ENCODE measurements at places on chromosomes 6 and 20. TPM values are rescaled to one million over a fixed set of nuclear protein-coding genes. Genes with fewer than 3 reads are reported as not detected.
A peak's percentile ranks its signal among the peaks of the same experiment; 100 is the strongest.

DNA sequence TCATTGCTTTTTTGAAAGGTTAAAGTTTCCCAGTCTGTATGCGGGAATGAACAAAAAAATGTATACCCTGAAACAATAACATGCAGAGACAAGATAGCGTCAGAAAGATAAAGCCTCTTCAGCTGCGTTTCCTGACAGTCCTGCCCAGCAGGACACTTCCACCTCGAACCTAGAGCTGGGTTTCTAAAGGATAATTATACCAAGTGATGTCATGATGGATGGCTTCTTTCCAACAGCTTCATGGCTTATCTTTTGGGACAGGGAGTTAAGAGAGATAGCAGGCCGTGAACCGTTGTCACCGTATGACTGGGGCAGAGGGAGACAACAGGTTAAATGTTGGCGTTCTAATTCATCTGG is 267.6 kb upstream of the SGK1 start:
- no peak overlapping the region for H3K4me3 ChIP-seq
- no peaks in the 10 kb centered on the region for H3K36me3 ChIP-seq

The CNPY3 gene
- total RNA-seq = 56.0 TPM

GRCh38 chr6:161745594-161746141 is 471.8 kb upstream of the AGPAT4 start:
- H3K36me3 ChIP-seq = no peaks in the 10 kb centered on the region
- H3K27ac ChIP-seq = no peak overlapping the region
- no peak overlapping the region for H3K4me3 ChIP-seq
- no peak for DNase-seq

- H3K36me3 ChIP-seq = peaks cover 17% of the 10 kb centered on the region
- no peak for DNase-seq
- no peaks in the 10 kb centered on the region for H3K27me3 ChIP-seq
- H3K4me3 ChIP-seq = no peak overlapping the region
Measured at GRCh38 chr6:132445201-132445951, 44.1 kb upstream of the MOXD1 start.

DNA sequence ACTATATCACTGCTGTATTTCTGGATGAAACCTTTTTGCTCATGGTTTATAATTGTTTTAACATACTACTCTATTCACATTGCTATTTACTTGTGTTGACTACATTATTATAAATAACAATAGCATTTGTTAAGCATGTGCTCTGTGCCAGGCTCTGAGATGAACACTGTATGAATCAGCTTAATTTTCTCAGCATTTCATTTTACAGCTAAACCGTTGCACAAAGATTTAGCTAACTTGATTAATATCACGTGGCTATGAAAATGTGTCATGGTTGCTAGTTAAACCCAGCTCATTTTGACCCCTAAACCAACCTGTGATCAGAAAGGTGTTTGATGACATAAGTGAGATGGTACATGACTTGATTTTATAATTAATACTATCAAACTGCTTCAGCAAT is 77.5 kb downstream of the NCOA7 start:
- H3K4me3 ChIP-seq = no peak overlapping the region
- H3K27ac ChIP-seq = no peak overlapping the region
- no peaks in the 10 kb centered on the region for H3K36me3 ChIP-seq
- H3K27me3 ChIP-seq = no peaks in the 10 kb centered on the region
- DNase-seq = no peak

- no peaks in the 10 kb centered on the region for H3K27me3 ChIP-seq
- peaks cover 2% of the 10 kb centered on the region for H3K4me1 ChIP-seq
- H3K27ac ChIP-seq = no peak overlapping the region
- DNase-seq = no peak
- H3K4me3 ChIP-seq = no peak overlapping the region
Measured at GRCh38 chr6:107822176-107823046, 1.7 kb downstream of the SCML4 start.

GRCh38 chr6:6516666-6517458 is 71.7 kb upstream of the LY86 start:
- no peak for DNase-seq
- no peak overlapping the region for H3K27ac ChIP-seq
- no peaks in the 10 kb centered on the region for H3K36me3 ChIP-seq
- H3K27me3 ChIP-seq = no peaks in the 10 kb centered on the region
- H3K4me1 ChIP-seq = peaks cover 2% of the 10 kb centered on the region
- H3K4me3 ChIP-seq = no peak overlapping the region

GRCh38 chr6:30705620-30706019 is 11.5 kb downstream of the MDC1 start:
- H3K4me3 ChIP-seq = no peak overlapping the region
- no peak for DNase-seq
- no peak overlapping the region for H3K27ac ChIP-seq
- no peaks in the 10 kb centered on the region for H3K4me1 ChIP-seq

DNA sequence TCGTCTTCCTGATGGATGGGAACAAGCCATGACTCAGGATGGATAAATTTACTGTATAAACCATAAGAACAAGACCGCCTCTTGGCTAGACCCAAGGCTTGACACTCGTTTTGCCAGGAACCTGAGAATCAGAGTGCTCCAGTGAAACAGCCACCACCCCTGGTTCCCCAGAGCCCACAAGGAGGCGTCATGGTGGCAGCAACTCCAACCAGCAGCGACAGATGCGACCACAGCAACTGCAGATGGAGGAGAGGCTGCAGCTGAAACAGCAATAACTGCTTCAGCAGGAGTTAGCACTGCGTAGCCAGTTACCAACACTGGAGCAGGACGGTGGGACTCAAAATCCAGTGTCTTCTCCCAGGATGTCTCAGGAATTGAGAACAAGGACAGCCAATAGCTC is 100.9 kb upstream of the SAMD5 start:
- no peaks in the 10 kb centered on the region for H3K27me3 ChIP-seq
- no peak overlapping the region for H3K4me3 ChIP-seq
- H3K4me1 ChIP-seq = no peaks in the 10 kb centered on the region
- H3K27ac ChIP-seq = no peak overlapping the region

DNA sequence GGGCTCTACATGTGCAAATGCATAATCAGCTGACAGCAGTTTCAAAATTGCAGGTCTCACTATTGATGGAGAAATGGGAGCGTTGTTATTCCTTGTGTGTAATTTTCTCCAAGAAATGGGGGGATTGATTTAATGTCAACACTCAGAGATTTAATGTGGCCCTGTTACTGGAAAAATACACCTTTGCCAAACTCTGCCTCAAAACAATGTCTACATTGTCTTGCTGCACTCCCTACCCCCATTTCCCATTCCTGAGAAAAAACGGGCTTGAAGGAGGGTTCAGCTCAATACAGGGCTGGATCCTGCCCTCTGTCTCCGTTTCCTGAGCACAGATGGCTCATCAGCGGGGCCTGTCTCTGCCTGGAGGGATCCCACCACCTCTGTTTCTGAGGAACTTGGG is 18.4 kb downstream of the EDN3 start:
- no peaks in the 10 kb centered on the region for H3K4me1 ChIP-seq
- DNase-seq = no peak
- no peak overlapping the region for H3K27ac ChIP-seq
- no peak overlapping the region for H3K4me3 ChIP-seq
- no peaks in the 10 kb centered on the region for H3K36me3 ChIP-seq
- H3K27me3 ChIP-seq = no peaks in the 10 kb centered on the region

DNA sequence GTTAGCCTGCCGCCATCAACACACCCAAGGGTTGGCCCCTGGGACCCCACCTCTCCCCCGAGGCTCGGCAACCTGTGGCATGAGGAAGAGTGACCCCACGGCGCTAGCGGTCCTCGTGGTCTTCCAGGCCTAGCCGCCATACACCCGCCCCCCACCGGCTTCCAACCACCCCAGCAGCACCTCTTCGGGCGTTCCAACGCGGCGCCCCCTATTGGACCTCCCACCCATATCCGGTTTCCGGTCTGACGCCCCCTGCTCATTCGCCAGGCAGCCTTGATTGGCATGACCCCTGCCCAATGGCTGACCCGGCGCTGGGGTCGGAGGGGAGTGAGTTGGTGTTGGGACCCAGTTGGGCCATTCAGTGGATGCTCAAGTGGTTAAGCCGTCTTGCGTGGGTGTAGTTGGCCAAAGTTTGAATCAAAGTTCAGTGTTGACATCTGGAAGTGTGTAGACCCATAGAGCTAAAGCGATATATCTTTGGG is at the start of gene GNAS-AS1:
Gene GNAS-AS1, minus strand, starts transcription at position 210 of the 482 bp plus-strand sequence.
- no peak within 1 kb of the TSS for H3K27ac ChIP-seq
- H3K36me3 ChIP-seq = peaks cover 39% of the 10 kb centered on the region
- H3K4me1 ChIP-seq = peaks cover 2% of the 10 kb centered on the region
- DNase-seq = peak; percentile 93
- peak within 1 kb of the TSS; percentile 94 for H3K4me3 ChIP-seq
- H3K27me3 ChIP-seq = peaks cover 26% of the 10 kb centered on the region

DNA sequence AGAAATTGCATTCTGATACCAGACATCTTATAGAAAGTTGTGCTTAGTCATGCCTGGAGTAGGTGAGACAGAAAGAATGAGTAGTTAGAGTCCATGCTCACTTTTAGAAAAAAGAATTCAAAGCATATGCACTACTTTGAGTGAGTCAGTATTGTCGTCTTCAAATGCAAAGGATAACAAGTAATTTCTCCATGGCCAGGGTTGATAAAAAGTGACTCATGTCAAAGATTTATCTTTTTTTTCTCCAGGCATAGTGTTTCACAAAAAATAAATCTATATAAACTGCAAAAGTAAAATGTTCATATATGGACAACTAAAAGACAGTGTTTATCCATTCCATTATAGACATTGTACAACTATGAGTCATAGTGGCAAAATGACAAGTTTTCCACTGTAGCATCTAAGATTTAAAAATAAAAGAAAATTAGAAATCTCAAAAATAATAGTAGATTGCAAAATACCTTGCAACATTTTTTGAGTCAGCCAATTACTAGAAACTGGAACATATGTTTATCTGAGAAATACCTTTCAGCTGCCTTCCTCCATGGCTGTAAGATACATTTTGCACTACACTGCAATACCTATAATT is 329.6 kb downstream of the GRIK2 start:
- DNase-seq = no peak
- H3K27me3 ChIP-seq = no peaks in the 10 kb centered on the region
- no peak overlapping the region for H3K27ac ChIP-seq
- no peaks in the 10 kb centered on the region for H3K36me3 ChIP-seq

The TRIM26 gene
- total RNA-seq = 35.8 TPM

The CCDC28A gene
- 12.0 TPM for total RNA-seq

The PROKR2 gene
- total RNA-seq = 0.44 TPM

The WFDC2 gene
- 59.6 TPM for total RNA-seq

DNA sequence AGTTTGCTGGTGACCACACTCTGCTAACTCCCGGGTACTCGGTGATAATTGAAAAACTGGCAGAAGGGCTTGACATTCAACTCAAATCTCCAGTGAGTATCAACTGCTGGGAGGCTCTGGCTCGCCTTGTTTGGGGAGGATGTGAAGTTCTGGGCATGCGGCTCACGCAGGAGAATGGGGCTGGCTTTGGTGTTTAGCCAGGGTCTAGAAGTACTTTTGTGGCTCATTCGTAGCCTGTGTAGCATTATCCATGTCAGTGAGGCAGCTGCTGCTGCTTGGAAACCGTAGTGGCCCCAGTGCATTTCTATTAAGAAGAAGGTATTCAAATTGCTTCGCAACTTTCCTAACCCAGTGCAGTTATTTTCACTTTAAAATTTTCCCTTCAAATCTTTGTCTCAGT is 52.2 kb downstream of the KDM1B start:
- peaks cover 4% of the 10 kb centered on the region for H3K36me3 ChIP-seq
- no peak for DNase-seq
- no peak overlapping the region for H3K4me3 ChIP-seq
- H3K4me1 ChIP-seq = peaks cover 2% of the 10 kb centered on the region

DNA sequence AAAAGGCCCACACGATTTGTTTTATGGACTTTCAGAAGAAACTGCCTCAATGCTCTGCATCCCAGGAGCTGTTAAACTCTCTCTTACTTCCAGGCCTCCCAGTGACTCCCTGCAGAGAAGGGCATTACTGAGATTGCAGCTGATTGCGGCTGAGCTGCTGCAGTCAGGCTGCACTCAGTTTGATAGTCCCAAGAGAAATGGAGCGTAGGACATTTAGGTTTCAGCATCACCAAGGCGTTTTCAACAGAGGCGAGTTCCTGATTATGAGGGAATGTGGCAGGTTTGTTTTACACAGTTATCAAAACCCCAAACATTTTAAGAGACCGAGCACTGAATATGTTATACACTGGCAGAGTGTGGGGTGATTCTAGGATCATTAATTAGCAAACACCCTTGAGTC is 145.6 kb downstream of the TBX18 start:
- no peaks in the 10 kb centered on the region for H3K27me3 ChIP-seq
- peak; percentile 53 for DNase-seq
- H3K4me3 ChIP-seq = no peak overlapping the region
- no peaks in the 10 kb centered on the region for H3K4me1 ChIP-seq

DNA sequence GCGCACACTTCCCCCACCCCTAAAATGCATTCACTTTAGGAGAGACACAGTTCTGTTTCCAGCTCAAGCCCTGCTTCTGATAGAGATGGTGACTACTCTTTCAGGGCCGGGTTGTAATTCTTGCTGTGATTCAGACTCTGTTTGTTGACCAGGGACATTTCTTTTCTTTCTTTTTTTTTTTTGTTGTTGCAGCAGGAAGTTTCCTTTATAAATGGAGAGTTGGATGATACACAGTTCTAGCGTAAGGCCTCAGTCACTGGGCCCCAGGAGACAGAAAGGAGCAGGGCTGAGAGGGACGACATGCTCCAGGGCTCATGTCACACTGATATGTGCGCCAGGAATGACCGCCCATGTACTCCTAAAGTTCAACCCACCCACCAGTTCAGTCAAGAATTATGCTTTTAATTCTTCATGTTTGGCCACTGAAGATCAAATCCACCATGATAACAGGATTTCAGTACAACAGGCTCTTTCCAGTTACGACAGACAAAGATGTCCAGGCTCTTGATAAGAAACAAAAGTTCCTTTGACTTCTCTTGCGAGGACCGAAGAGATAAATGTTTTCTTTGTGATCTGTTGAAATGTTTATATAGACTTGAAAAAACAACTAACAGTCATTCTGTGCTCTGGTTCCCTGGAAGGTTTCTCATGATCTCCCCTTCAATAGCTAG is 142.5 kb downstream of the CD164 start:
- H3K4me1 ChIP-seq = no peaks in the 10 kb centered on the region
- no peak overlapping the region for H3K27ac ChIP-seq
- no peak overlapping the region for H3K4me3 ChIP-seq

- H3K4me3 ChIP-seq = no peak overlapping the region
- no peaks in the 10 kb centered on the region for H3K36me3 ChIP-seq
Measured at GRCh38 chr20:62699741-62700140, 8.9 kb upstream of the NTSR1 start.

The AGER gene
- total RNA-seq = 14.3 TPM

The GPX5 gene
- not detected for total RNA-seq

The TBX18 gene
- total RNA-seq = not detected

The EYS gene
- 0.11 TPM for total RNA-seq

The ZNF165 gene
- total RNA-seq = 5.8 TPM

Data from H9 (cell line).